HL-60 (cell line): ENCODE measurements at places on chromosomes 1 and 21.

DNA sequence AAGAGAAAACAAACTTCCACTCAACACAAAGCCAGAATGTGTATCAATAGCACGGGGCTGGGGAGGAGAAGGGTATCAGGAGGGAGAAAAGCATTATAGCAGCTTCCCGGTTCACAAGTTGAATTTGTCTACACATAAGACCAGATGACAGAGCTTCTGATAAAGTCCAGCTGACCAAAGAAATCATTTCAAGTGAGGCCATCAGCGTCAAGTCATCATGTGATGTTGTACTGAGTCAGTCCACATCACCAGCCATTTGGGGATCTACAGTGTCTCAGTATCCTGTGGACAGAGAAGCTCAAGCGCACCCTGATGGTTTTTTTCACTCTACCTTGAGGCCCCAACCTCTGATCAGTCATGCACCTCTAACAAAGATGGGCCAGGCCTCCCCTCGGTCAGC, 33.0 kb downstream of the SETD4 start:
- DNase-seq, result no peak

- DNase-seq, result no peak
These were observed 142.8 kb upstream of the VAMP3 start for GRCh38 chr1:7628273-7628672.

DNA sequence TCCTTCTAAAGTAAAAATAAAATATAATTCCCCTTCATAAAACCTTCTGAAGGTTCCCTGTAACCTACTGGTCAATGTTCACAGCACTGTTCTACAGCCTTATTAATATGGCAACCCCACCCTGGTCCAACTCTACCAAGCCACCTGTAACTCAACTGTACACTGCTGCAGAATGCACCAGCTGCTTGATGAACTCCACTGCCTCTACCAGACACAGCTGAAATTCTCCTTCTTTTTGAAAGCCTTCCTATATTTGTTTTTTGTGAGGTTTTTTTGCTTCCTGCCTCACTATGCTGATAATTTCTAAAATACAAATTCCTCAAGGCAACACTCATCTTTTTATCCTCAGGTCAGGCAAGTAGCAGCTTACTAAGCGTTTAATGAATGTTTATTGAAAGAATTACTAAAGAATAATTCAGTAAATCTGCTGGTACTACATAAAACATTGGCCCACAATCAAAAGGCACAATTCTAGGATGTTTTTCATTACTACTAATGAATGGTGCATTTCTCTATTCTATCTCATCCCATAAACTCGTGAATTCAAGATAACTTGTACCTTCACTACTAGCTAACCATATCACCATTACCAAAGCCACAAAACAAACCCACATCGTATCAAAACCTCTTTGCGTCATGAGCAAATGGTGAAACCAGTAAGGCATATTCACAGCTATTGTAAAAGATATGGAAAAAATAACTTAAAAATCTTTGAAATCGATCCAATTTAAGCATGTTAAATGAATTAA, 2.4 kb downstream of the SSX2IP start:
- no peak for DNase-seq

DNA sequence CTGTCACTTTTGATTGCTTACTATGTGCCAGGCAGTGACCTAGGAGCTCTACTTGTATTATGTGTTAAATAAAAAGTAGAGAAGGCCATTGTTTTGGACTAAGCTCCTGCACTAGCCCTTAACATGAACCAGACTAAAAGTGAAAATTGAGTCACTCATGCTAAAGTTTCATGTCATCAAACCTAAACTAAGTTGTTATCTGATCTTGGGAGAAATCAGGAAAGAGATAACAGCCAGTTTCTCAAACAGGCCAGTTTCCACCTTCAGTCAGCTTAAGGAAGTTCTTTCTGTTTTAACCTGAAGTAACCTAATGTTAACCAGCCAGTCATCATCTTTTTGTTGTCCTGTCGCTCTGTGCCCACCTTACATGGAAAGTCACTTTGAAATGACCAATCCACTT, 102.1 kb upstream of the MARK1 start:
- DNase-seq, result no peak

DNA sequence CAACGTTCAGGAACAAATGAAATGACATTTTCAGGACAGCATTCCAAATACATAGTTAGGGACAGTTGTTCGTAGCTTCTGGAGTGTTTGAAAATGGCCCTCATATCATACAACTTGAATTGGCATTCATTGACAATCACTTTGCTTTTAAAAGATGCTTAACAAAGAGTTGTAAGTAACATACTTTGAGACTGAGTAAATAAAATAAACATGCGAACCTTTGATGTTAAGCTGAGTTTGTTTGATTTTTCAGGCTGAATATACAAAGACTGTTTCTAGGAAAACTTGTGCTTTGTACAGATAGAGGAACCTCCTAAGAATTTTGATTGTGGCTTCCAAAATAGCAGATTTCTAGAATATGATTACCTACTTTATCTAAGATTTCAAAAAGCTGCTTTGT, 45.3 kb downstream of the ITSN1 start:
- no peak for DNase-seq

GRCh38 chr21:39612233-39613040, at the start of gene B3GALT5:
Gene B3GALT5, plus strand, starts transcription at chr21:39612940. Its CDS starts 47,620 bp downstream, at chr21:39660560.
- no peak for DNase-seq

GRCh38 chr1:40740997-40741736, 42.4 kb upstream of the KCNQ4 start:
- no peak for DNase-seq

DNA sequence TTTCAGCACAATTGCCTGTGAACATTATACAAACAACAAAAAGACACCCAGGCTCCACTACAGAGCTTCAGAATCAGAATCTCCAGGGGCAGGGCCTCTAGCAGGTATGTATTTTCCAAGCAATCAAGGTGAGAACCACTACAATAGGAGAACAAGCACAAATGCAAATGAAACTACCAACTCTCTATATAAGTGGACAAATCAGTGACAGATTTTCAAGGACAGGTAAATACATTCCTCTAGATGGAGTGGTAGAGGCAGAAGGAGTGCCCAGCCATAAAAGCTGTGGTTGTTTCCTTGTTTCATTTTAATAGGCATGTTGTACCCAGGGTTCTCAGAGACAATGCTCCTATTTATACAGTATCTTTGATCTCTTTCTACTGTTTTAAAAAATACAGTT, 20.1 kb upstream of the CCDC17 start:
- DNase-seq, result no peak

DNA sequence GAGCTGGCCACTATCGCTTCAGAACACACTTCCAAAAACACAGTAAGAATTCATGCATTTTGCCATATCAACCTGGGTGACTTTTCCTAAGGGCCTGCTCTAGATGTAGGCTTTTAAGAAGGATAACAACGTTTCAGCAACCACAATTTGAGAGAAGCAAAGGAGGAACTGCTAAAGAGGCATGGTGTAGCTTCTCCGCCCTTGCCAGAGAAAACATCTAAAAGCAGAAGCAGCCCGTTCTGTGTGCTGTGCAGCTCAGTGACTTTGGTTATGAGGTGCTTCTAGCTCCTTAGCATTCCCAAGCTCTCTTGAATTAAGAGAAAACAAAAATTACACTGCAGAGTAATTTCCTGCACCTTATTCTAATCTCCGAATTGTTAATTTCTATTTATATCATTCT, 2.7 kb downstream of the PER3 start:
- DNase-seq, result no peak

GRCh38 chr1:234435620-234436019, 43.4 kb downstream of the TARBP1 start:
- DNase-seq, result no peak

DNA sequence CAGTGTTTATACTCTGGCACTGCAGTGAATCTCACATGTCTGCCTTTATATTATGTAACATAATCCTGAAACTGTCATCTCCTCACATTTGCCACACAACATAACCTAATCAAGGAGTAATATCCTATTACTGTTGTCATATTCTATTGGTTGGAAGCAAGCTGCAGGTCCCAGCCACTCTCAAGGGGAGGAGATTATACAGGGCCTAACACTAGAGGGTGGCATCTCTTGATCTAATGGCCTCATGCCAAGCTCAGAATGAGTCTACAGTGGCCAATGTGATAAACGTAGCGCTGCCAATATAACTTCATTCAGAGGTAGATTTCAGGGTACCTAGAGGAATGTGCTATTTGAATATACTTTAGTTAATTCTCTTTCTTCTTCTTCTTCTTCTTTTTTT, 166.8 kb downstream of the BACH1 start:
- DNase-seq, result no peak

- no peak for DNase-seq
These were observed 77.1 kb downstream of the PAX7 start for GRCh38 chr1:18707696-18708257.

GRCh38 chr1:47870480-47870879, 126.7 kb downstream of the TRABD2B start:
- no peak for DNase-seq

DNA sequence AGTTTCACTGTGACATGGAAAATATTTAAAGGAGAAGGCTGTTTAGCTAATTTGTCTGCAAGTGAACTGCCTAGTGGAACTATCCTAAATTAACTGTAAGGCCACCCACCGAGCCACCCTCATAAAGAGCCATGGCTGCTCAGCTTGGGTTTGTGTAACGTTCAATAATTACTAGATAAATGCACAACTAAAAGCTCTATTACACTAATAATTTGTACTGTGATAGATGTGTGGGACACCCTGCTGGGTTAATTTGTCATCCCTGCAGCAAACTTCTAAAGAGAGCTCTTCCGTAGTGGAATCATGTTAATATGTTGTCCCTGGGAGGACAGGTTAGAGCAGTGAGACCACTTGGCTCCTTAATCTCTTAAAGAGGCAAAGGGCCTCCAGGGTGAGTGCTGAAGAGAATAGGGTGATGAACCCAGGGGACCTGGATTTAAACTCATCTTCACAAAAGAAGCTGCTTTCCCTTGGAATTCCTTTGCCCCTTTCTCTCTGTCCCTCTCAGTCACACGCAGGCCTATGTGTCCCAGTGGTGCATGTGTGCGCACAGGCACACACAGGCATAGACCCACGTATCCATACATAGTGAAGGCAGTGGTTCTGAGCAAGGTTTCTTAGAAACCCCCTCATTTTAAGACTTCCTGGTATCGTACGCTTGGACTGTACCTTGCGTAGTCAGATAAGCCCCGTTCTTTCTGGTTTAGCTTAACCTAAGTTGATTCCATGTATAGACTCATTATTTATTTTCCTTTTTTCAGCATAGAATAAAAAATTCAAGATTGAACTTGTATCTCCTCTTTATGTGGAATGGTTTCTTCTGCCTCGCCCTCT, 310.3 kb downstream of the NFIA start:
- DNase-seq, result no peak

- no peak for DNase-seq
These were observed 519.0 kb downstream of the NPHP4 start for GRCh38 chr1:5473268-5473667.

- DNase-seq, result no peak
These were observed 1527.3 kb upstream of the TPTE start for GRCh38 chr21:8993943-8994639.

- no peak for DNase-seq
These were observed 161.5 kb upstream of the ESRRG start for GRCh38 chr1:216884614-216885229.

DNA sequence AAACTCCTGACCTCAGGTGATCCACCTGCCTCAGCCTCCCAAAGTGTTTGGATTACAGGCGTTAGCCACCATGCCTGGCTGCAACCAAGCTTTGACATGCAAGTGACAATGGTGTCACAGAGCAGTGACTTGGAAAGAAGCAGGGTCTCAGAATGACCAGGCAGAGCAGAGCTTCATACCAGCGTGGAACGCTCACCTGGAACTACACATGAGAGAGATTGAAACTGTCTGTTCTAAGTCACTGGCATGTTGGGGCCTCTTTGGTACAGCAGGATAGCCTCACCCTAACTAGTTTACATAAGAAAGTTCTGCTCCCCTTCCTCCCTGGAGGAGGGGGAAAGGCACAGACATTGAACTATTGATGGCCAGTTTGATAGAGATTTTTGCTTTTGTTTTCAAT, 47.5 kb upstream of the ITPKB start:
- DNase-seq, result no peak

- no peak for DNase-seq
These were observed 22.0 kb downstream of the EIF4G3 start for GRCh38 chr1:21154717-21155116.

- DNase-seq, result no peak
These were observed 40.6 kb downstream of the PTP4A2 start for GRCh38 chr1:31897526-31898100.

GRCh38 chr1:86201311-86201710, 44.7 kb upstream of the COL24A1 start:
- no peak for DNase-seq

GRCh38 chr1:11100149-11100493, 452 bp upstream of the EXOSC10 start:
- DNase-seq, result no peak

DNA sequence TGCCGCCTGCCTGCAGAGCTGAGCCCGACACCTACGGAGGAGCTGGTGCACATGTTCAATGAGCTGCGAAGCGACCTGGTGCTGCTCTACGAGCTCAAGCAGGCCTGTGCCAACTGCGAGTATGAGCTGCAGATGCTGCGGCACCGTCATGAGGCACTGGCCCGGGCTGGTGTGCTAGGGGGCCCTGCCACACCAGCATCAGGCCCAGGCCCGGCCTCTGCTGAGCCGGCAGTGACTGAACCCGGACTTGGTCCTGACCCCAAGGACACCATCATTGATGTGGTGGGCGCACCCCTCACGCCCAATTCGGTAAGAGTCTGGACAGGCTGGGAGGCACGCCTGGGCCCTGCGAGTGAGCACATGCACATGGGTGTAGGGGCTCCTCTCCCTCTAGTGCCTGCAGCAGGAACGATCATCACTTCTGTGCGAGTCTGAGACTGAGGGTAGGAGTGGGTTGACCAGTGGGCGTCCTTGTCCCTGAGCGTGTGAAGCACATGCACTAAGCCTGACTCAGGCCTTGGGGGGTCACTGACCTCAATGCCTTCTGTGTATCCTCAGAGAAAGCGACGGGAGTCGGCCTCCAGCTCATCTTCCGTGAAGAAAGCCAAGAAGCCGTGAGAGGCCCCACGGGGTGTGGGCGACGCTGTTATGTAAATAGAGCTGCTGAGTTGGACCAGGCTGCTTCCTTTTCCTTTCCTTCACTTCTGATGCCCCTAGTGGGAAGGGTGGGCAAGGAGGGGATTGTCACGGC, 6.9 kb downstream of the DMAP1 start:
- no peak for DNase-seq

DNA sequence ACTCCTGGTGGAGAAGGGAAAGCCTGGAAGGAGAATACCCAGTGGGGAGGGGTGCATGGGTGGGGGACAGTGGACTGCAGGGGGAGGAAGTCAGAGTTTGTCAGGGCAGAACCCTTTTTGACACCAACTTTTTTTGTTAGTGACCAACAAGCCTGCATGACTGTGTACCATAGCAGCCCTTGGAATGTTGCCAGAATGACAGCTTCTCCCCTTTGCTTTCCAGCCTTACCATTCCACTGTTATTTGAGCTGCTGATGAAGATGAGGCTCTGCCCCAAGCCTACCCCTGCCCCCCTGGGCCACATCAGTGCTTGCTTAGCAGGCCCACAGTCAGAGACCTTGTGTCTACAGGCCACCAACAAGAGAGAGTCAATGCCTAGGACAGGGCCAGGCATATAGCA, 341.2 kb downstream of the HHAT start:
- no peak for DNase-seq

- DNase-seq, result peak; percentile 79
These were observed 40.9 kb upstream of the TMEM52 start for GRCh38 chr1:1959840-1960479.

GRCh38 chr1:69777423-69777822, 209.7 kb downstream of the LRRC7 start:
- DNase-seq, result no peak

GRCh38 chr1:88985032-88985431, 7.4 kb downstream of the KYAT3 start:
- DNase-seq, result no peak

- DNase-seq, result no peak
These were observed 23.5 kb downstream of the ASB17 start for GRCh38 chr1:75908717-75909152.
